ENCODE measurements at places on chromosomes 3 and 15. TPM values are rescaled to one million over a fixed set of nuclear protein-coding genes. Genes with fewer than 3 reads are reported as not detected.

- DNase-seq, result no peak
These were observed 105.6 kb upstream of the TGFBR2 start for GRCh38 chr3:30500666-30501399.

GRCh38 chr3:106168962-106169750 lies 300.3 kb upstream of the CBLB start:
- DNase-seq, result no peak

- no peak for DNase-seq
These were observed 27.9 kb downstream of the RFX7 start for GRCh38 chr15:56215769-56216168.

GRCh38 chr3:186180891-186181481 lies 72.1 kb upstream of the ETV5 start:
- DNase-seq, result no peak

The SEMA3B gene
- total RNA-seq, result 29.4 TPM

- no peak for DNase-seq
These were observed 123.2 kb upstream of the PLCL2 start for GRCh38 chr3:16761571-16761970.

DNA sequence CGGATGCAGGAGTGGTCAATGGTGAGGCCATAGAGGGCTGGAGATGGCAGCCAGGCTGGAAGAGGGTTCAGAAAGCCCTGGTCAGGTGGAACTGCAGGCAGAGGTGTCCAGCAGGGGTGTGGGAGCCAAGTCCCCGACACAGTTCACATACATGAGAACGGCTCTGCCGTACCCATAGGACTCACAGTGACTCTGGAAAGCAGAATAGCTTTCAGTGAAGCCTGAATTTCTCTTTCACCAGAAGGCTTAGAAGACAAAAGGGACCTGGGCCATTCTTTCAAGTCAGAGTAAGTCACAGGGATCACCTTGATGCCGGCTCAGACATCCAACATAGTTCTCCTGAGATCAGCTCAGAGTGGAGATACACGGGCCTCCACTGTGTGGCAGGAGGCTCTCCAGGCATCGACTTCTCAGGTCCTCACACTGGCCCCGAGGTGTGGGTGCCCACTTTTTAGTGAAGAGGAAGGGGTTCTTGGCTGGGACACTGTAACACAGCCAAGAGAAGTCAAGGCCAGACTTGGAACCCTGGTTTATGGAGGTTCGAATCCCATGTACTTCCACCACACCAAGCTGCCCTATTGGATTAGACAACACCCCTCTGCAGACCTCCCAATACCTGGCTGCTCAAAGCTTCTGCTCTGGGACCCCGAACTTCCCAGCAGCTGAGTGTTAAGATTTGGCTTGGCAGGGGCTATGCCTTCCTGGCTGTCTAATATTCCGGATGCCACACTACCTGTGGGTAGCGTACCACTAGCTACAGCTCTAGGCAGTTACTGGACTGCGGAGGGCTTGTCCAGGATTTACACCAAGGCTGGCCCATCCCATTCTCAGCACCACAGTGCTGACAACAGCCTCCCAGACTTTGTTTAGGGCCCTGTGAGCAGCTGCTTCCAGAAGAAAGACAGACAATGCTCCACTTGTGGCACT lies 40.4 kb upstream of the RAB6B start:
- no peak for DNase-seq

DNA sequence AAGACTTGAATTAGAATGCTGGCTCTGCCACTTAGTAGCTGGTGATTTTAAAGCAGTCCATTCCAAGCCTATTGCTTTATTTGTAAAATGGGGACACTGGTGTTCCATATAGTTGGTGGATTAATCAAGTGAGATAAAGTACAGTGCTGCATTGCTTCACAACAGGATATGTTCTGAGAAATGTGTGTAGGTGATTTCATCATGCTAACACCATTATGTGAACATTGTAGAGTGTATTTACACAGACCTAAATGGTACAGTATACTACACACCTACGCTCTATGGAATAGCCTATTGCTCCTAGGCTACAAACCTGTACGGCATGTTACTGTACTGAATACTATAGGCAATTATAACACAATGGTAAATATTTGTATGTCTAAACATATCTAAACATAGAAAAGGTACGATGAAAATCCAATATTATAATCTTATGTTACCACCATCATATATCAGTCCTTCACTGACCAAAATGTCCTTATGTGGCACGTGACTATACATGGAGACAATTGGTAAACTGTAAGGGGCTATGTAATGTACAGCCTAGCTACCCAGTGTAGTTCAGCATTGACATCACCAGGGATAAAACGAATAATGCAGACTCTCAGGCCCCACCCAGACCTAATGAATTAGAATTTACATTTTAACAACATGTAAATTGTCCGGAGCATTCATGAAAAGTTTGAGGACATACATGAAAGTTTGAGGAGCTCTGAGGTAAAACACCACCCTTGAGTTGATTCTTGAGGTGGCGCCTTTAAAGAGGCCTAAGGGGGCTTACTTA lies 121.4 kb upstream of the BFSP2 start:
- no peak for DNase-seq

DNA sequence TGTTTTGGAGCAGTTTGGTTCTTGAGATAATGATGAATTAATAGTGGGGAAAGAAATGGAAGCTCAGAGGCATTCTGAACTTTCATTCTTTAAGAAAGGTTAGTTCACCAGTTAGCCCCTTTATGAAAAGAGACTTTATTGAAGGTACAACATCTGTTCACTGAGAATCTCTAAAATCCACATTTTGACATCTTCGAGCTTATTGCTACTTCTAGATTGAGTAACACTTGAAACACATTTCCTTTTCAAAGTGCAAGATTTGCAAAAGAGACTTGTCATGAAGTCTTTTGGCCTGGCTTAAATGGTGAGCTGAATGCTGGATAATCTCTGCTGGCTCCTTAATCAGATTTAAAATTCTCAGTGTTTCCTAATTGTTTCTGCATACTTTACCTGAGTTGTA lies 42.3 kb downstream of the RAB8B start:
- peak; percentile 40 for DNase-seq

The HCLS1 gene
- total RNA-seq, result 31.3 TPM

GRCh38 chr3:26623419-26624208 lies 1.0 kb downstream of the LRRC3B start:
- peak; percentile 14 for DNase-seq

The PLSCR4 gene
- total RNA-seq, result 77.8 TPM

The SAMMSON gene
- total RNA-seq, result 26.2 TPM

The SECISBP2L gene
- 46.5 TPM for total RNA-seq

DNA sequence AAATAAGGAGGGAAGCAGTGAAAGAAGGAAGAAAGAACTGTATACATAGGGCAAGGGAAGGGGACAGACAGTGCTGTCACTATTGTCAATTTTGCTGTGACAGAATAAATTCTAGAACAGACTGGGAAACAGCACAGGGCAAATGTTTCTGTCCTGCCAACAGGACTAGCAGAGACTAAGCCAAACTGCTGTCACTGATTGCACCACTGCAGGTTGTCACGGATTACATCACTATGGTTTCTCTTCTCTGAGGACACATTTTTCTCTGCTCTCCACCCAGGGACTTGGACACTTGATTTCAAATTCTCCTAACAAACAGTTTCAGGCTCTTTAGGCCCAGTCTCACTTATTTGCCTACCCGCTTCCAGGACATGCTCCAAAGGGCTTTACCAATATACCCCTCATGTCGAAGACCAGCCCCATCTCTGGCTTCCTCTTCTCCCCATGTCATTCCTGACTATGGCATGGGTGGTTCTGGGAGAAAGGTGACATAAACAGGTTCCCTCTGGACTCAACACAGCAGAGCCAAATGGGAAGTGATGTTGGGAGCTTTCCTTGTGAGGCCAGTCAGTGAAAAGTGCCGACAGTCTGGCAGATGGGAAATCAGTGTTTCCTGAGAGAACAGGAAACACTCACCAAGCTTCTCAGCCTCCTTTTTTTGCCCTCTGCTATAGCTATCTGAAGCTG lies 70.2 kb upstream of the ST3GAL6 start:
- DNase-seq, result no peak

DNA sequence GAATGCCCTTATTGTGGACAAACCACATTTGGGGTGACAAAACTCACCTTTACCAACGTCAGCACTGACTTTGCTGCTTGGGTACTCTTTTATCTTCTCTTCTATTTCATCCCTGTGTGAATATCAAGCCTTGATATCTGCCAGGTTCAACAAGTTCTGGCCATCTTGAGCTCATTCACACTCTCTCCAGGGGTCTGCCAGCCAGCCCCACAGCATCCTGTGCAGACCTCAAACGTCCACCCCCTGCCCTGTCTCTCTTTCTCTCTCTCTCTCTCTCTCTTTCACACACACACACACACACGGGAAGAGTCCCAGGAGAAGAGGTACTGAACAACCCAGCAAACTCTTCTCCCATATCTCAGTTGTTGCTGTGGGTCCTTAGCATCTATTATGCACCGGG lies 10.7 kb downstream of the ILDR1 start:
- DNase-seq, result no peak

The CLDN18 gene
- 0.96 TPM for total RNA-seq

DNA sequence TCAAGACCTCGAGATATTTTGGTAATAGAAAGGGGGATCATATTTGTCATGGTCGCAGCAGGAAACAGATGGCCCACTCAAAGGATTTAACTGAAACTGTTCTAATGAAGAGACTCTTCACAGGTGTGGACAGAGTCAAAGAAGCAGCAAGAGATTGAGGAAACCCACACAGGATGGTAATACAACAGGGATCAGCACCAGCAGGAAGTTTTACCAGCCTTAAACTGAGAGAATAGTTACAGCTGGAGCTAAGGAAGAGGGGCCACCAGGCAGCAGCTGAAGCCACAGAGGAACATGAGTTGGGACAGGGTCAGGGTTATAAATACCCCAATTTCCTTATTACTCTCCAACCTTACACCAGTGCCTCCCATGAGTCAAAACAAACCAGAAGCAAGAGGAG lies 131.8 kb upstream of the UBE2E2 start:
- no peak for DNase-seq

DNA sequence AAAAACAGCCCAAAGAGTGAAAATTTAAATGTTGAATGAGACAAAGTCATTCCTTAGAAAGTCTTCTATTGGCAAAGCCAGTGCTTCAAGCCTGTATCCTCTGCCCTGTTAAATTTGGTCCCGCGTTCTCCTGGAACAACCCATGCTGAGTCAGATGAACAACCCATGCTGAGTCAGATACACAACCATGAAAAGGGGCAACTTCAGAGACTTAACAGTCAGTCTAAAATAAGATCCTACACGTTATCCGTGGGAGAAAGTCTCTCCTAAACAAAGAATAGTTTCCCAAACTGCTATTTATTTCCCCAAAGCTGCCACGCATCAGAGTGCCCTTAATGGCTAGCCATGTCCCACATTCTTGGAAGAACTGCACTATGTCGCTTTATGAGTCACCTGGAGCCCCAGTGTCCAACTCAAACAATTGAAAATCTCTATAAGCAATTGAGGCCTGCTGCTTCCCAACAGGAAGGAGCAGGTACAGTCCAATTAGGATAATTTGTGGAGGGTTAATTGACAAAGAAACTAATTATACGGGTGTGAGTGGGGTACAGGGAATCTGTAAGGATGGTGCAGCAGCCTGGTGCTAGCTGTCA lies 66.1 kb downstream of the WHAMM start:
- no peak for DNase-seq

- DNase-seq, result peak; percentile 46
These were observed 80.6 kb upstream of the CHD2 start for GRCh38 chr15:92819278-92820235.

DNA sequence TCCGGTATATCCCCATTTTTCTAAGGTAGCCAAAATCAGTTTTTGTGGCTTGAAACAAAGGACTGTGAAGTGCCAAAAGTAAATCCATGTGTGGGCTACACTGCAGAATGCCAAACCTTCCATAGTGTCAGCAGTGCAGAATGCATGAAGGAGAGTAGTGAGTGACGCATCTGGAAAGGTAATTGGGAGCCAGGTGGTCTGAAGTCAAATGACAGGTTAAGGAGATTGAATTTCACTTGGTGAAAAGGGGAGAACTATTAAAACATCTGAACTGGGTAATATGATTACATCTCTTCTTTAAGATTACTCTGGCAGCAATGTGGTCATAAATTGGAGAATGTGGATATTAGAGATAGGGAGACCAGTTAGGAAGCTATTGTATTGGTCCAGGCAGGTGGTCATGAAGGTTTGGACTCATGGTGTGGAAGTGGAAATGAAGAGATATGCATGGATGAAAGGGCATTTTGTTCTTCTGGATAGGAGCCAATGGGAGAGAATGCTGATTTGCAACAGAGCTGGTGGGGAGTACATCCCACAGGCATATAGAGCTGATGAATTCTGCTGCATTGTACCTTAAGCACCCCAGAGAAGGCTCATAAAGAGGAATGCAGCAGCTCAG lies 118.2 kb downstream of the ECT2 start:
- DNase-seq, result no peak

GRCh38 chr3:18501679-18502343 lies 76.7 kb upstream of the SATB1 start:
- DNase-seq, result no peak

The ERC2 gene
- total RNA-seq, result 33.5 TPM

DNA sequence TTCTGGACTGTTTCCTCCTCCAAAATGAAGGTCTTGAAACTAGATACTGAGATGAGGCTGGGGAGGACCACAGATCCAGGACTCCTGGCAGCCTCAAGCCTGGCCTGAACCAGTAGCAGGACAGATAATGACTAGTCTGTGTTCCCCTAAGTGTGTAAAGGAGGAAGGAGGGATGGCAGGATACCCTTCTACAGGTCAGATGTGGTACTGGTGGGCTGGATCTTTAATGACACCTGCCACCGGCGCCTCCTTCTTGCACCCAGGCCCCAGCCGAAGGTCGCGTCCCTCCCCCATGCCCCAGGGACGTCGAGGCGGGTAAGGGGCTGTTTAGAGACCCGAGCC lies 556 bp downstream of the USP19 start:
- no peak for DNase-seq

The COPB2 gene
- total RNA-seq, result 115 TPM

DNA sequence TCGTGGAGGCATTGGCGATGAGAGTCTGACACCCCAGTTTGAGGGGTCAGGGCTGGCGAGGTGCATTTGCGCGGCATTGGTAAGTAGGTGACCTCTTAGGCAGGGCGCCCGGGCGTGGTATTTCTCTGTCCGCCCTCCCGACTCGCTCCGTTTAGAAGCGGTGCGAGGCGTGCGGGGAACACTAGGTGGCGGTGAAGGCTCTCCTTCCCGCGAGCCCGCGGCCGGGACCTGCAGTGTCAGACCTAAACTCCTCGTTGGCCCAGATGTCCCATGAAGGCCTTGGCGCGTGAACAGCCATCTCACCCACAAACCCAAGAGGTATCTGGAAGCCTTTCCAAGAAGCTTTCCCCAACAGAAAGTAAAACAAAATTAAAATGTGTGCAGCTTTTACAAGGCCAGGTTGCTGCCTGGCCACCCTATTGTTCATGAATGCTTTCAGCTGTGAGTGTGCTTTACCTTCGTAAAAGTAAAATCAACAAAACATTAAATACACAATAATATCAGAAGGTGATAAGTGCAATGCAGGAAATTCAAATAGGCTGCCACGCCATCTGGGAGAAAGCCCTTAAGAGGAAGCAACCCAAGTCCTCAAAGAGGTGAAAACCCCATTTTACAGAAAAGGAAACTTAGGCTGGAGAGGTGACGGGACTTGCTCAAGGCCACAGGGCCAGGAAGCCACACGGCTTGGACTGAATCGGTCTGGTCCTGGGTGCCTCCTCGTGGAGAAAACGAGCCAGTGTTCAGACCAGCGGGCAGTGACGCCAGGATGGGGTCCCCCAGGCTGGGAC lies 120.3 kb downstream of the ETFA start:
- peak; percentile 71 for DNase-seq

- peak; percentile 73 for DNase-seq
These were observed 18.7 kb downstream of the AP3S2 start for GRCh38 chr15:89874926-89875564.
